ENCODE measurements at places on chromosomes 12 and 14. TPM values are rescaled to one million over a fixed set of nuclear protein-coding genes. Genes with fewer than 3 reads are reported as not detected.

- no peak for DNase-seq
Observed at GRCh38 chr14:100443603-100444002, 120.5 kb downstream of the SLC25A47 start.

GRCh38 chr14:30450631-30451545, 108.1 kb upstream of the G2E3 start:
- no peak for DNase-seq

- no peak for DNase-seq
Observed at GRCh38 chr14:34474187-34474679, 12.2 kb upstream of the SPTSSA start.

The COX8C gene
- not detected for total RNA-seq

The SLCO1A2 gene
- total RNA-seq: not detected

The SCN8A gene
- total RNA-seq: 3.5 TPM

DNA sequence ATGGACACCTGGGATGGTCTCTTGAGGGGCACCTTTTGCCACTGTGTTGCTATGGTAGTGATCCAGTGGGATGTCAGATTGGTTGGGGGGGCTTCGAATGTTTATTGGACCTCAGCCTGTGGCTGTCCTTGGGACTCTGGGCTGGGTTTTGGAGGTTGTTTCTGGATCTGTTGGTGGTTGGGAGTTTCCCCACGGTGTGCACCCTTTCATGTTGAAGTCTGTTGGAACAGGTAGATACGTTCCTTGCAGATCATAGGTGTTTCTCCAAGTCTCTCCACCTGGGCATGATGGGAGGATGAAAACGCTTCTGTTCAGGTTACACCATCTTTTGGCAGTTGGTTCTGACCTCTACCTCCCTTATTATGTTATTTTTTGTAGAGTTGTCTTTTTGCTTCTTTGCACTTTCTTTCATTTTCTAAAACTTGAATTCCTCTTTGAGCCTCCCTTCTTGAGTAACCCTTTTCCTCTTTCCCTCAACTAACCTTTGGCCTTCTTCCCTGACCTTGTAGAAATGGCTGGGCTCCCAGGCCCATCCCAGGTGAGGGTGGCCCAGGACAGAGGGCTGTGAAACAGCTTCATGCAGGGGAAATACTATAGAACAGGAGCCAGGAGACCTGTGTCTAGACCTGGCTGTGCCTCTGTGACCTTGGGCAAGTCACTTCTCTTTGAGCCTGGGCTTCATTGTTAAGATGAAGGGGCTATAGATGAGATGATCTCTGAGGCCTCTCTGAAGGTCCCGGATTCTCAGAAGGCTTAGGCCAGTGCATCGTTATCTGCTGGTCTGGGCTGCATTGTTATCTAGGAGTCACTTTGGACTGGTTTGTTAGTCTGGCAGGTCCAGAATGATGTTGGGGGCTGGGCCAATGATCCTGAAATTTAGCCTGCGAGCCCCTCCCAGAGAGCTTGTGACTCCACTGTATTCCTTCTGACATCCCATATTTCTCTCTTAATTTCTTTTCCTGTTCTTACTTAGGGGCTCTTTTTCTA, 2.0 kb downstream of the ATN1 start:
- DNase-seq: no peak

DNA sequence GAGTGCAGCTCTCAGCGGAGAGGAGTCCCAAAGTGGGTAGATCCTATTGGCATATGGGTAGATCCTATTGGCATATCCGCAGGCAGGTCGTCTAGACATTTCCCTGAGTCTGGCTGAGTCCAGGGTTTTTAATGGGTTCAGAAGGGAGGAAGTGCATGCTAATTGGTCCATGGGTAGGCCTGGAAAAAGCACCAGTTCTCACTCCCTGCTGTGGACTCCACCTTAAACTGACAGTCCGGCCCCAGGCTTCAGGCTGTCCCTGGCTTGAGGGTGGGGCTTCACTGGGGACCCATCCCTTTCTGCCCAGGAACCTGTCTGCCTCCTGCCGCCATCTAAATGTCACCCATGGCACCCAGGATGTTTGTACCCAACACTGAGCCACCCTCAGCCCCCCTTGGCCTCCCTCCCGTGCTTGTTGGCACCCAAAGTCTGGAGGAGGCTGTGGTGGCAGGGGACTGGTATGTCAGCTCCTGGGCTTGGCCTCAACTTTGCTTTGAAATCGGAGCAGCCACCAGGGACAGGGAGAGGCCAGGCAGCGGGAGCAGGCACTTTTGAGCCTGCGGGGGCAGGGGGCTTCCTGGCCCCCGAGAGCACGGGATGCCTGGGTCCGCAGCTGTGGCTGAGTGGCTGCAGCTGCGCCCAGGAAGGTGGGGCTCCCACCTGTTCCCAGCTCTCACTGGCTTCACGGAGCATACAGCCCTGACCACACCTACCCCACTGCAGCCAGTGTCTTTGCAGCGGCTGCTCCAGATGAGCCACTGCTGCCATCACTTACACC, 29.6 kb upstream of the YAF2 start:
- DNase-seq: no peak

The RTL1 gene
- not detected for total RNA-seq

The ADAMTS20 gene
- total RNA-seq: not detected

GRCh38 chr12:76554405-76555230, 5.0 kb downstream of the OSBPL8 start:
- DNase-seq: no peak

All from transverse colon (tissue), 4 donors.